Activated T-cell treated with anti-CD3 and anti-CD28 coated beads for 1 hour (primary cell): ENCODE measurements at places on chromosomes 16 and 17.
A peak's percentile ranks its signal among the peaks of the same experiment; 100 is the strongest.

DNA sequence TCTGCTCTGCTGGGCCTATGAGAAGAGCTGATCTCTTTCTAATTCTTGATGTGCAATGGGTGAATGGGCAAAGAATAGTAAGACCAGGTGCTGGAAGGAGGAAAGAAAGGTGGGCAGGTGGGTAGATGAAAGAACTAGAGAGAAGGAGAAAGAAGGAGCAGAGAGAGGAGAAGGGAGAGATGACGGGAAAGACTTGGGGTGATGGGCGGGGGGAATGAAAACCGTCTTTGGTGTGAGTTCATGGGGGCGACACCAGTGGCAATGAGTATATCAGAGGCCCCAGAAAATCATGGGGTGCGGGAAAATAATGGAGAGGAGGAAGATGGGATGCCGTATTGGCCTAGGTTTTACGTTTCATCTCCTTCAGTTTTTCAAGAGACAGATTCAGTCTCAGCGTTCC is 128.8 kb upstream of the PLCG2 start:
- DNase-seq, result no peak

DNA sequence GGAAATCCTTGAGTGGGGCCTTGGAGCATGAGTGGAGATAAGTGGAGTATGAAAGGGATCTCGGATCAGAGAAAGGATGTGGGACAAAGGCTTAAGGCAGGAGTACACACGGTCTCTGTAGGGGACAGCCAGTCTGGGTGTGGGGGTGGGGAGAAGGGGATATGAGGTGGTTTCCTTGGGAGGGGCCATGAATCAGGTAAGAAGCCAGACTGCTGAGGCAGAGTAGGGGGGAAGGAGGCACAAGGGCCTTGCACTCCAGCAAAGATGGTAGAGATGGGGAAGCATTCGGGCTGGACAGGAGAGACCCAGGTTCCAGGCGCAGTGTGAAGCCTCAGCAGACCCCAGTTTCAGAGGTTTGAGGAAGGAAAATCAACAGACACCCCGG is 1.6 kb downstream of the HSD11B2 start:
- no peak for DNase-seq

DNA sequence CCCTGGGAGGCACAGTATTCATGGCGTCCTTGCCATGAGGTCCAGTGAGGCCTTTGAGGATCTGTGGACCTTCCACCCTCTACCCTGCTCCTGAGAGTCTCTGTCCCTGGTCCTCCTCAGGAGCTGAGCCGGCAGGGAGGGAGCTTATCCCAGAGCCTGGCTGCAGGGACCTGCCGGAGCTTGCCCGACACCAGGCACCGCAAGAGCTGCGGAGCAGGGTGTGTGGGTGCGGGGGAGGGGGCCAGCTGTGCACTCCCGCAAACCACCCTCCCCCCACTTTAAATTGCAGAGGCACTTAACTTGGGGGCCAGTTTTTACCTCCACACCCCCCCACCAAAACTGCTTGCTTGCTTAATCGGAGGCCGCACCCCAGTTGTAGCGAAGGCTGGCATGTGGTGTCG is 609 bp upstream of the ZNF750 start:
- DNase-seq, result no peak

DNA sequence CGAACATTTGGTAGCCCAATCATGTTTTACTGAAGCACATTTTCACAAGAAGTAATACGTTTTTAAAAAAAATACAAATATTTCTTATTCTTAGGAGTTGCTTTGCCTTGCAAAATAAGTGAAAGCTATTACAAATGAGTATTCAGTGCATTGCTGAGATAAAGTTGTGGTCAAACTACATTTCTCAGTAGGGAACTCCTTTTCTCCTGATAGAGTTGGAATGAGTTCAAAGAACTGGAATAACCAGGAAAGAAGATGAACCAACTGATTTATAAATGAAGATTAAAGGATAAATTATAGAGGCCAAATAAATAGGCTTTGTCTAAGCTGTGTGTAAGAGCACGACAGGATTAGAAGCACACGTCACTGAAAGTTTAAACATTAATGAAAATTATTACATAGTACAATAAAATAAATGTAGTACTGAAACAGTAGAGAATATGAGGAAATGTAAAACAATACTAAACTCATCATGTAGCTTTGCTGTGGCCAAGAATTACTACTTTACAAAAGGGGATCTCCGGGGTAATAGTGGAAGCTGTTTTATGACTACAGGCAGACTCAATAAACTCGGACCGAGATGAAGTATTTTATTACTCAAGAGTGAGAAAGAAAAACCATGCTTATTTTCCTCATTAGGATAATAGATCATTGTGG is 73.6 kb downstream of the KCNJ2 start:
- no peak for DNase-seq

GRCh38 chr17:48432820-48433775 is 3.1 kb upstream of the SKAP1 start:
- no peak for DNase-seq

DNA sequence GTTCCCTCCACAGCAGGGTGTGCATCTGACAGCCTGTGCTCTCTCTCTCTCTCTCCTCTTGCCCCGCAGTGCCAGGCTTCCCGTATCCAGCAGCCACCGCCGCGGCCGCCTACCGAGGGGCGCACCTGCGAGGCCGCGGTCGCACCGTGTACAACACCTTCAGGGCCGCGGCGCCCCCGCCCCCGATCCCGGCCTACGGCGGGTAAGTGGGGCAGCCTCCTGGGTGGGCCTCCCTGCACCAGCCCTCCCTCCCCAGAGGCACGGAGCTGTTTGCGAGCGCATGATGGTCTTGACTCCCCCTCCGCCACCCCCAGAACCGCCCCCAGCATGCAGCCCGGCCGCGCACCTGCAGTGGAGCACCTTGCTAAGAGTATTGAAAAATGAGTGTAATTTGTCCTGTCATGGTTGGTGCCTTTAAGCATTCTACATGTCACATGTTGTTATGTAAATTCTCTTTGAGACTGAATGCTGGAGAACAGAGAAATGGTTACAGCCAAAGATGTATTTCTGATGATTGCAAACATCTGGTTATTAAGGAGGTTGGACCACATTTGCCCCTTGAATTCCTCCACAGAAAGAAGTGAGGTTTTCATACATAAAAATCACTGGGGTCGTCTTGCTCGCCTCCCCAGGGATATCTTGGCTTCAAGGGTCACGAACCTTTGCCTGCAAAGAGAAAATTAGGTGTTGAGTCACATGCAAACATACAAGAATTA is 321.3 kb downstream of the RBFOX1 start:
- DNase-seq, result no peak

DNA sequence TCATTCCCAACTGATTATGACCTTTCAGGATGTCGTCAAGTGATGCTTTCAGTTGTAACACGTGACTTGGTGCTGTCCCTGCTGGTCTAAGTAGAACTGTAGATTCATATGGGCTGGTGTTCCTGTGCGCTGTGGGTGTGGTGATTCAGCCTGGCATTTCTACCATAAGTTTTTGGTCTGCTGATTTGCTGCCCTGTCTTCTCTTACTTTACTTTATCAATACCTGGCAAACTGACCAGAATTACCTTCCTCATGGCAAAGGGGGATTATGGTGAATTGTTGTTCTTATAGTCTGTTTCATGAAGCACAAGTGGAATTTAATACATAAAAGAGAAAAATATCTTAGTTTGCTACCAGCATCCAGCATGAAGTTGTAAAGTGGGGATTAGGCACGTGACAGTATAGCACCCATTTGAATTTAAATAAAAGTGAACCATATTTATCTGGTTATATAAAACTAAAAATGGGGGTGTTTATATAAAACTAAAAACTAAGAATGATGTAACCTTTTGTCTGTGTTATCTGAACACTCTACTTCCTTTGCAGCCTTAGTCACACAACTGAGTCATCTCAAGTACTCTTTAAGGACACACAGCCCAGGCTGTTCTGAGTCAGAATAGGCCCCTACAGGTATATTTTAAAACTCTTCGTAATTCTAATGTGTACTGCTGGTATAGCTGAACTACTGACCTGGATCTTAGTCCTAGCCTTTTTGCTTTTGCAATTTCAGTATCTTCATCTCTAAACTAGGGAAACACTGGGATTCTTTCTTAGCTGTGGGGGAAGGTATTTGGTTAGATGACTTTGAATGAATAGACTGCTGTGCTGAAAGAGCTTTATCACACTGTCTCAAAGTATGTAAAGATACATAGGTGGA is 28.3 kb downstream of the TTC19 start:
- no peak for DNase-seq

DNA sequence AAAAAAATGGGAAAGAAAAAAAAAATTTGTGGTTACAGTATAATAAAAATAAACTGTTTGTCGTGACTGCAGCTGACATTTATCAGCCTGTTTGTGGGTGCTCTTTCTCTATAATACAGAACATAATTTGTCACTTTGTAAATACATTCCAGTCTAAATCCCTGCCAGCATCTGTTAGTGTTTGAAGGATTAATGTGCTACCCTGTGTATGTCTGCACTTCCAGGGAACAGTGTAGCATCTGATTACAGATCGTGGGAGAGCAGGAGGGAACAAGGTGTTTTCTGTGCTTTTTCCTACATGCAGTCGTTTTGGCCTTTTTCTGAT is 265.1 kb downstream of the WWOX start:
- no peak for DNase-seq

- DNase-seq, result no peak
These were observed 87.8 kb downstream of the ZFHX3 start for GRCh38 chr16:72960101-72960500.

DNA sequence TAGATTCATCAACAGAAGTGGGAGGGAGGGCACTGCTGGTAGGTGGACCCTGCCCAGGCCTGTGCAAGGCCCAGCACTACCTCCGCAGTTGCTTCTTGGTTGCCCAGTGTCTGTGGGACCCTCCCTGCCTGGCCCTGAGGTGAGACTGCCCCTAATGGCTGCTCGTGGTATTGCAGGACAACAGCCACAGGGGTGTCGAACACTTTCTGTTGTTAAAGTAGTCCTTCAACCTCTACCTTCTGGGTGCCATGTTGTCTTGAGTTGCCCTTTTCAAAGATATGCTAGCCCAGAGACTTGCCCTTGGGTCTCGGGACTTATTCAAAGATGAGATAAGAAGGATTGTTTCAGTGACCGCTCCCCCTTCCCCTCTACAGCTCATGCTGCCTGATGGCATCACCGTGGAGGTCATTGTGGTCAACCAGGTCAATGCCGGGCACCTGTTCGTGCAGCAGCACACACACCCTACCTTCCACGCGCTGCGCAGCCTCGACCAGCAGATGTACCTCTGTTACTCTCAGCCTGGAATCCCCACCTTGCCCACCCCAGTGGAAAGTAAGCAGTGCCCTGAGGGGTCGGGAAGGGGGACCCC is 29.1 kb downstream of the AKAP1 start:
- peak; percentile 65 for DNase-seq

GRCh38 chr17:46770439-46770817 is 48.1 kb downstream of the WNT3 start:
- DNase-seq, result no peak

- DNase-seq, result no peak
These were observed 267.6 kb upstream of the SDK2 start for GRCh38 chr17:73911726-73912372.

DNA sequence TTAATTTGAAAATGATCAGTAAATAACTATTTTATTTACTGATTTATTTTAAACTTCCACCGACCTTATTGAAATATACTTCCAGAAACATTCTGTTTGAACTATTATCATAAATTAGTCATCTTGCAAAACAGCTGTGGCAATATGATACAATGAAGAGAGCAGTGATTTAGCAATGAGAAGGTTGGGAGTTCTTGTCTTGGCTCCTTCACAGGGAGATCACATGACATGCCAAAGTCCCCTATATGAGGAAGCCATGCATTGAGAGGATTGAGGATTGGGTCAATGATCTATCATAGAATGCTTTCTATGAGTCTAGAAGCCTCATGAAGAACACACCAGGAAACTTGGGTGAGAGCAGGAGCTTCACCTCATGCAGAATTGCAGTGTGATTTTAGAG is 222.7 kb downstream of the LGALS9B start:
- no peak for DNase-seq

GRCh38 chr16:79996321-79996720 is 395.8 kb upstream of the MAF start:
- DNase-seq, result no peak

- no peak for DNase-seq
These were observed 62.6 kb downstream of the TUBD1 start for GRCh38 chr17:59830007-59830630.

DNA sequence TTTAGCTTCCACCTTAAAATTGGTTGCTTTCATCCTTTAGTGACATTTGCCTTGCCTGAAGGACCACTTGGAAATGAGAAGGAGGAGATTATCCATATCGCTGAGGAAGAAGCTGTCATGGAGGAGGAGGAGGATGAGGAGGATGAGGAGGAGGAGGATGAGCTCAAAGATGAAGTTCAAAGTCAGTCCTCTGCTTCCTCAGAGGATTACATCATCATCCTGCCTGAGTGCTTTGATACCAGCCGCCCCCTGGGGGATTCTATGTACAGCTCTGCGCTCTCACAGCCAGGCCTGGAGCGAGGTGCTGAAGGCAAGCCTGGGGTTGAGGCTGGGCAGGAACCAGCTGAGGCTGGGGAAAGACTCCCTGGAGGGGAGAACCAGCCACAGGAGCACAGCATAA is 11.5 kb upstream of the TMEM106A start:
- DNase-seq, result no peak

DNA sequence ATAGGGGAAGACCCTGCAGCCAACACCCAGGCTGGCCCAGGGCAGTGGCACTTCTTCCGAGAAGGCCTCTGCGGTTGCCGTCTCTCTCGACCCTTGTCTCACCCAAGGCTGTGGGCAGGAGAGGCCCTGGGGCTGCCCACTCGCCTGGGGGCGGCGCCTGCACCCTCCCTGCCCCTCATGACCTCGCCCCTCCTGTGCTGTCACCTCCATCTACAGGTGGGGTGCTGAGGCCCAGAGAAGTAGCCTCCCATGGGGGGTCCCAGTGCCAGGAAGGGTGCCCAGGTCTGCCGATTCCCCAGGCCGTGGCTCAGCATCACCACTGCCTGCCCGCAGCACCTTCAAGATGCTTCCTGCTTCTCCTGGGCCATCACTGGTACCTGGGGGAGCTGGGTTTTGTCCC is 992 bp downstream of the NLRC3 start:
- DNase-seq, result no peak

- no peak for DNase-seq
These were observed 64.0 kb downstream of the MYO18A start for GRCh38 chr17:29115961-29116803.

DNA sequence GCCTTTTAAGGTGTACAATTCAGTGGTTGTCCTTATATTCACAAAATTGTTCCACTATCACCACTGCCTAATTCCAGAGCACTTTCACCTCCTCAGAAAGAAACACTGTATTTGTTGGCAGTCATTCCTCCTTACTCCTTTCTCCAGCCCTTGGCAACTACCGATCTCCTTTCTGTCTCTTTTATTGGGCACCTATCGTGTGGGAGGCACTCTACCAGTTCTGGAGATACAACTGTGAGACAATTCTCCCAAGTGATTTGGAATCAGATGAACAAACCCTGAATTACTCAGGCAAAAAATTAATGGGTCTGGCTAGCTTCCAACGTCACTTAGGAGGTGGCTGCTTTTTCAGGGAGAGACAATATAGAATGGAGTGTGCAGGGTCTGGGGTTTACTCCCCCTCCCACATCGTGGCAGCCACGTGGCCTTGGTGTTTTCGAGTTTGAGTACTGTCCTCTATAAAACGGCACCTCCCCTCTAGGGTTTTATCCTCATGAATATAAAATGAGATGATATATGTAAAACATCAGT is 63.9 kb downstream of the SHISA9 start:
- no peak for DNase-seq
